Activated T-cell treated with anti-CD3 and anti-CD28 coated beads, Interleukin-2, amount 50 U/mL, for 72 hours (primary cell): ENCODE measurements at places on chromosomes 3 and 15. TPM values are rescaled to one million over a fixed set of nuclear protein-coding genes. Genes with fewer than 3 reads are reported as not detected.

DNA sequence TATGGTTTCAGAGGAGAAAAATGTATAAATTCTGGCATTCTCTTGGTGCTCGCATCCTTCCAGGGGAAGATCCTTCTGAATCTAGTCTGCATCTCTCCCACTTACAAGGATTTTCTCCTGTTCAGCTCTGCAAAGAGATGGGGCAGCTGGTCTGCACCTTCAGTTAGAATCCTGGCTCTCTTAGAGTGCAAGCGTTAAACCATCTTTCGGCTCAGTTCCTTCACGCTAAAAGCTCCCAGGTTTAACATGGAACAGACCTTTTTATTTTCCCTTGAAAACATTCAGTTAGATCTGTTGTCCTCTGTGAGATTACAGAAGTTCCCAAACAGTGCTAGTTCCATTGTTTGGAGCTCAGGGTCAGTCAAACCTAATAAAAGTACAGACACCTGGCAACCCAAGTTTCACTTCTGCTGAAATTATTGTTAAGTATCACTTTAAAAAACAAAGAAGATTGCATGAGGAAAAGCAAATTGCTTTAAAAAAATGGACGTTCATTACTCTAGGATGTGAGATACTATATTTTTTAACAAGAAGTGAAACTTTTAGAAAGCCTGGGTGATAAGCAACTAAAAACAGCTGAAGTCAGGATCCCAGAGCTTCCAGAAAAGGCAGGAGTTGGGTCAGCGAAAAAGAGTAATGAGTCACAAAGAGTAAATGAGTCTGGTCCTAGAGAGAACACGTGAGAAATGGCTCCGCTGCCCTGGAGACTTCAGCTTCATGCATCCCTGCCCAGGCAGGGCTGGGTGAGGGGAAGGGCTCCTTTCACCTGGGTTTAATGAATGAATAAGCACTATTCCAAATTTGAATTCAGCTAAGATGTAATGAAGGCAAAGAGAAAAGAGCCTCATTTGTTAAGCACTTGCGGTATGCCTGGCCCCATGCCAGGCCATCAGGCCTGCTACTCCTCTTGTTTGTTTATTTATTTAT is 63.3 kb downstream of the ABTB1 start:
- no peak for DNase-seq

GRCh38 chr3:39288300-39288808 is 8.5 kb upstream of the CX3CR1 start:
- DNase-seq = peak; percentile 84

DNA sequence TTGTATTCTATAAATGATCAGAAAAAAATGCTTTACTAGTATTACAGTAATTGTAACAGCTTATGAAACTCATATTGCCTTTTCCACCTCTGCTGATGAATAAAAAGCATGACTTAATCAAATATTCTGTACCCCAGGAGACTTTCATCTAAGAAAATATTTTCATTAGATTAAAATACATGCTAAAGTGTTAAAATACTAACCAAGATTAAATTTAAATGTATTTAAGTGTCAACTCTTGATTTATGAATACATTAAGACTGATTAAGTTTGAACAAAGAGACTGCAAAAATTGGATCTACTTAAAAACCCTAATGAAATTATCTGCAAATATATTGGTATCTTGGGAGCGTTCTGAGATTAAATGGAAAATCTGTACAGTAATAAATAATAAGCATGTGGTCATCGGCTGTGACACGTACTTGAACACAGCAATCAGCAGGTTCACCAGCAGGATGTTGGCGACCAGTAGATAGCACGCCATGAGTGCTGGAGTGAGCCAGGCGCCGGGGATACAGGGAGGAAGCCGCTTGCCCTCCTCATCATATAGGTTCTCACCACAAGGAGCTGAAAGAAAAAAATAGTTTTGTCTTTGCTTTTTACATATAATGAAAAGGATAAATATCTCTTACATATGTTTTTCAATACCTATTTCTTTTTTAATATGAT is 36.6 kb upstream of the MTMR10 start:
- no peak for DNase-seq

DNA sequence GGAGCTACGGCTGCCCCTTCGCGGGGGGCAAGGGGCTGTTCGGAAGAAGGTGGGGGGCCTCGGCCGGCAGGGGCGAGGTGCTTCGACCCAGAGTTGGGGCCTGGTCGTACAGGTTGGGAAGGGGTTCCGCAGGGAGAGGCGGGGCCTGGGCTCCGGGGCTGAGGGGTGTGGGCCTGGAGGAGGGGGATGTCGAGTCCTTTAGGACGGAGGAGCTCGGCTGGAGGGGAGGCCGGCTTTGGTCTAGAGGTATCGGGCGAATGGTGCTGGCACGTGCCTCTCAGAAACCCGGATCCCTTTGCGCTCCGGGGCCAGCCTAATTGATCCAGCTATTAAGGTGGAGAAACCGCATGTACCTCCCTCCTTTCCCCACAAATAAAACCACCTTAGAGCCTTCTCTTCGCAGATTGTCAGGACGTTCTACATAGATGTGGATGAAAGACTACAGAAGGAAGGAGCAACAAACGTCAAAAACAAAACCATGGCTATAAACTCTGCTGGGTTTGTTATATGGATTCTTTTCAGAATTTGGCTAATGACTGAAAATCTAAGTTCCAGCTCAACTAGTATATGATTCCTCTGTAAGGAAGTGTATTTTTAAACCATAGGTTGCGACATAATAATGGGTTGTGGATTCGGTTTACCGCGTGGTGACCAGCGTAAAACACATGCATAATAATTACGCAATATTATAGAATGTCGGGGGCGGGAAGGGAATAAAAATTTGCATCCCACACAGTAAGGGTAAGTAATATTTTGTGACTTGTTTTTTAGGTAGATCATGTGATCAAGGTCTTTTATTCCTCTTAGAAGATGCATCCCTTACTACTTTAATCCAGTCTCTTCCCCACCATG is 644 bp upstream of the NGLY1 start:
- DNase-seq = no peak

DNA sequence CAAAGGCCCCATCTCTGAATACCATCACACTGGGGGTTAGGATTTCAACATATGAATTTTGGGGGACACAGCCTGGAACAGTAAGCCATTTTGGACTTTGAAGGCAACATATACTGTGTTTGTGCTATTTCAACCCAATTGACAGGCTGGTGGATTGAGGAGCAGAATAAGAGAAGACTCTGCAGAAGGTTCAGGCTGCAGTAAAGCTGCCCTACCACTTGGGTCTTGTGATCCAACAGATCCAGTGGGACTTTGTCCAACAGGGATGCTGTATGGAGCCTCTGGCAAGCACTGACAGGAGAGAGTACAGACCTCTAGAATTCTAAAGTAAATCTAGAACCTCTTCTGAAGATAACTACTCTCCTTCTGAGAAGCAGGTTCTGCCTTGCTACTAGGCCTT is 1.1 kb upstream of the BCL2L10 start:
- no peak for DNase-seq

DNA sequence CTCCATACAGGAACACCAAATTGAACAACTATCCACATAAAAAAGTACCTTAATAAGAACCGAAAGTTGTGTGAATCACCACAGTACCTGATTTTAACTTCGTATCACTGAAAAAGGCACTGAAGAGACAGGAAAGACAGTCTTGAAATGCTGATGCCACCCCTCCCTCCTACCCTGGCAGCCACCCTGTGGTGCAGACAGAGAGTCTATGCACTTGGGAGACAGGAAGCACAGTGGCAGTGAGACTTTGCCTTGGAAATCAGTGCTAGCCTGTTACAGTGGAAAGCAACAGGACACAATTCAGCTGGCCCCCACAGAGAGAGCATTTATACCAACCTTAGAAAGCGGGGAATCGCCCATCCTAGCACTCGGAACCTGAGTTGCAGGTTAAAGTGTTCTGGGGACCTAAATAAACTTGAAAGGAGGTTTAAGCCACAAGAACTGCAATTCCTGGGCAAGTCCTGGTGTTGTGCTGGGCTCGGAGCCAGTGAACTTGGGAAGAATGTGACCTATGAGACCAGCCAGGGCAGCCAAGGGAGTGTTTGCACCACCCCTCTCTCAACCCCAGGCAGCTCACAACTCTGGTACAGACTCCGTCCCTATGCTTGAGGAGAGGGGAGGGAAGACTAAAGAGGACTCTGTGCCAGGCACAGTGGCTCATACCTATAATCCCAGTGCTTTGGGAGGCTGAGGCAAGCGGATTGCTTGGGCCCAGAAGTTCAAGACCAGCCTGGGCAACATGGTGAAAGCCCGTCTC is 240.1 kb downstream of the ISL2 start:
- DNase-seq = no peak

DNA sequence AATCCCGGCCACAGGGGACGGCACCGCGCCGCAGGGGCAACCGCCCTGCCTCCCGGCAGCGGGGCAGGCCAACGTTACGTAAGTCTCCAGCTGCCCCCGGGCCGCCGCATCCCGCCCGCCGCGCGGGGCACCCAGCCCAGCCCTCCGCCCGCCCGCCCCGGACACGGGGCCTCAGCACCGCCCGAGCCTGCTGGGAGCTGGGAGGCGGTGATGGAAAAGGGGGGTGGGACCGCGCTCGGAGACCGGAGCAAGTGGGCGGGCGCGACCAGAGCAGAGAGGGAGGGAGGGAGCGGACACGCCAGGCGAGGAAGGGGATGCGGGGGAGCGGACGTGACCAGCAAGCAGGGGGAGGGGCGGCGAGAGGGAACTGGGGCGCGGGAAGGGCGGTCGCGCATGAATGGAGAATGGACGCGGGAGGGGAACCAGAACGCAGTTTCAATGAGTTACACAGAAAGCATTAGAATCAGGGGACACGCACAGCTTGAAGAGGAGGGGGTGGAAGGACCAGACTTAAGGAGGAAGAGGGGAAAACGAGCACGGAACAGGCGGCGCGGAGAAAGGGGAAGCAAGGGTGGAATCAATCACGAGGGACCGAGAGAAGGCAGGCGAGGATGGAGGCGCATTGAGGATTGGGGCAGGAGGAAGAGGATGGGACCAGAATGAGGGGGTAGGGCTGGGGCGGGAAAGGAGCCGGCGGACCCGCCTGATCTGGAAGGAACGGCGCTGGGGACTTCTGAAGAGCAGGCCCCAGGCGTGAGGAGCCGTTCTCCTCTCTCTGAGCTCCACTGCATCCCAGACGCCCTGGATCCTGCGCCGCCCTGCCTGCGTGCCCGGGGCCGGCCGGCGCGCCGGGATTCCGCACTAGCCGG is 559 bp downstream of the PKM start:
- DNase-seq = peak; percentile 83

GRCh38 chr3:16468002-16468335 is 45.5 kb downstream of the RFTN1 start:
- DNase-seq = no peak

DNA sequence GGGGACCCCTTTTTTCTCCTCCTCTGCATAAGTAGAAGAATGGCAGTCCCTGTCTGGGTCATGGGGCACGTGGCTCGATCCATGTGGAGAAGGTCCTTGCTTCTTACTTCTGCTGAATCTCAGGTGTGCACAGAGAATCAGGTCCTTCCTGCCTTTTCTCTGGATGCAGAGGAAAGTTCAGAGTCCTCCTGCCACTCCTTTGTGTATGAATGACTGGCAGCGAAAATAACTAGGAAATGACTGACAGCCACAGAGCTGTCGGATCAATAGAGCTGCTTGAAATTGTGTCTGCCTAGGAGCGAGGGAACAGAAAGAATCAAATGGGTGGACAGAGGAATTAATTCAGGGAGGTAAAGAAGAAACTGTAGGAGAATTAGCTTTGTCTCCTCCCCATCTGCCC is 49.6 kb upstream of the ROPN1 start:
- no peak for DNase-seq

DNA sequence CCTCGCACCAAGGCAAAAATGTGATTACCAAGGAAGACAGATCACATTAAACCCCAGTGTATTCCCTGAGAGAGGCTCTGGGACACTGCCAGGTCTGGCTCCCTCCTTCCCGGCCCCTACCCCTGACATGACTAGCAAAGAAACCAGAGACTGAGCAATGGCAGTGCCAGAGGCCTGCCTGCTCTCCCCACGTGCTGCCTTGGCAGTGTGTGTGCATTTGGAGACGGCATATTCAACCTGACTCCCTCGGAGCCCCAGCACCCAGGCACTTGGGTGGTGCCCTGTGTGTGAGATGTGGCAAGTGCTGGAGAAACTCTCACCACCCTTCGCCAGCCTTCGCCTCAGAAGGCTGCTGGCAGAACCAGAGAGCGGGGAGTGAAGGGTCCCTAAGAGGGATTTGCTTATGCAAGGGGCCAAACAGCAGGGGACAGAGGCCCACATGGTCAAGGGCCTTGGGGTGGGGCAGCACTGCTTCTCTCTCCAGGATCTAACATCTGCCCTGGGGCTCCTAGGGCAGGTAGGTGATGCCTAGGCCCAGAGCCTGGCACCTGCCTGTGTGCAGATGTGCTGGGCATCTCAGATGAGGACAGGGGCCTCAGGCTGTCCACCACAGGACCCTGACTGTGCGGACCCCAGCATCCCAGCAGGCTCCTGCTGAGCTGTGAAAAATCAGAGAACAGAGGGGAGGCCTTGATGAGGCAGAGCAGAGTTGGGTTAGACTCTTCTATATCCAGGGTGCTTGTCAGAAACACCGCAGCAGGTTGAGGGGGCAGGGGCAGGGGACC is 23.6 kb upstream of the PLXNA1 start:
- no peak for DNase-seq

- DNase-seq = no peak
These were observed 411.0 kb upstream of the NR2F2 start for GRCh38 chr15:95919460-95919859.

- DNase-seq = no peak
These were observed 111.5 kb downstream of the UNC13C start for GRCh38 chr15:54089776-54090175.

- no peak for DNase-seq
These were observed 785.9 kb downstream of the GRM7 start for GRCh38 chr3:7646851-7647250.

GRCh38 chr3:141457624-141458236 is 29.1 kb upstream of the RASA2 start:
- DNase-seq = no peak

Gene PLA2G4E
- total RNA-seq = not detected

Gene UMPS
- 36.8 TPM for total RNA-seq

Gene CNTN3
- total RNA-seq = not detected

Gene MINDY2
- total RNA-seq = 10.6 TPM

Gene FGF7
- not detected for total RNA-seq

Gene EPHA6
- total RNA-seq = not detected

Gene GRAMD2A
- 0.07 TPM for total RNA-seq

Gene MYL3
- not detected for total RNA-seq

Gene SCN11A
- 0.22 TPM for total RNA-seq
